ENCODE measurements at places on chromosomes 4 and X.

GRCh38 chrX:118723376-118723775, 4.0 kb upstream of the IL13RA1 start:
- DNase-seq = no peak

GRCh38 chr4:19478791-19479190, 772.9 kb upstream of the SLIT2 start:
- no peak for DNase-seq

- no peak for DNase-seq
Observed at GRCh38 chr4:158915683-158916241, 146.9 kb downstream of the FNIP2 start.

DNA sequence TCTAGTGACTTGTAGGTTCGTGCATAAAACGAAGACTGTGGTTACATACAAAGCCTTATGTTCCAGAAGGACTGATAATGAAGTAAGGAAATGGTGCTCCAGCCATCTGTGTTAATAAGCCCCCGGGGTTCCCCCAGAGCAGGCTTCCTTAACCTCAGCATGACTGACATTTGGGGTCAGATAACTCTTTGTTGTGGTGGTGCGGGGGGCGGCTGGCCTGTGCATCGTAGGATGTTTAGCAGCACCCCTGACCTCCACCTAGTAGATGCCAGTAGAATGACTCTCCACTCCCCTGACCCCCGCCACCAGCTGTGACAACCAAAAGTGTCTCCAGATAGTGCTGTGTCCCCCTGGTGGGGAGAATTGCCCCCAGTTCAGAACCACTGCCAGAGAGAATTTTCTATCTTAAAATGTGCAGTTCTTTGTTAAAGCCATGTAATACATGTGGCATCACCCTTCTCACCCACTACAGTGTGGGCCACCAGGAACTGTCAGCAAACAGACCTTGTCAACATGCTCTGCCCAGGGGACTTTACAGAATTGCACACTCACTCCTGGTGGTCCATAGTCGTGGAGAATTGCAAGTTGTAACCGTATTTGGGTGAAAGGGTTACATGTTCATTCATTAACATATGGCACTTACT, 7.5 kb downstream of the SH3KBP1 start:
- no peak for DNase-seq

GRCh38 chrX:42017971-42018370, 94.6 kb upstream of the CASK start:
- DNase-seq = no peak

DNA sequence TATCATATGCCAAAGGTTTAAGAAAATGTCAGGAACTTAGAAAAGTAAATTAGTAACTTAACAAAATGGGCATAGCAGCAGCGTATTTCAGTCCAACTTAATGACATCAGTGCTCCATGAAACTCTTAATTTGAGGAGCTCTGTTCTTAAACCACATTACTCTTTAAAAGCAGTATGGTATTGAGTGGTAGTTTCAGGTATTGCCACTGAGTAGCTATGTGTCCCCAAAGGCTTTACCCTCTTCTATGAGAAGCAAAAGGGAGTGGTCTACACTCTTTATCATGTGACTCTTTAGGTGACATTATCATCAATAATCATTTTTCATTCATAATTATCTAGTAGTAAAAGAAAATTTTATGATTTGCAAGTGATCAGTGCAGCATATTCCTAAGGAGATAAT, 158.3 kb downstream of the STIM2 start:
- DNase-seq = no peak

GRCh38 chr4:168131196-168131595, 38.9 kb downstream of the ANXA10 start:
- no peak for DNase-seq

- no peak for DNase-seq
Observed at GRCh38 chrX:27728291-27728690, 79.5 kb upstream of the MAGEB10 start.

- DNase-seq = no peak
Observed at GRCh38 chrX:82163701-82164100, 961.8 kb downstream of the SH3BGRL start.

GRCh38 chr4:7416745-7417432, 17.8 kb downstream of the PSAPL1 start:
- DNase-seq = no peak

DNA sequence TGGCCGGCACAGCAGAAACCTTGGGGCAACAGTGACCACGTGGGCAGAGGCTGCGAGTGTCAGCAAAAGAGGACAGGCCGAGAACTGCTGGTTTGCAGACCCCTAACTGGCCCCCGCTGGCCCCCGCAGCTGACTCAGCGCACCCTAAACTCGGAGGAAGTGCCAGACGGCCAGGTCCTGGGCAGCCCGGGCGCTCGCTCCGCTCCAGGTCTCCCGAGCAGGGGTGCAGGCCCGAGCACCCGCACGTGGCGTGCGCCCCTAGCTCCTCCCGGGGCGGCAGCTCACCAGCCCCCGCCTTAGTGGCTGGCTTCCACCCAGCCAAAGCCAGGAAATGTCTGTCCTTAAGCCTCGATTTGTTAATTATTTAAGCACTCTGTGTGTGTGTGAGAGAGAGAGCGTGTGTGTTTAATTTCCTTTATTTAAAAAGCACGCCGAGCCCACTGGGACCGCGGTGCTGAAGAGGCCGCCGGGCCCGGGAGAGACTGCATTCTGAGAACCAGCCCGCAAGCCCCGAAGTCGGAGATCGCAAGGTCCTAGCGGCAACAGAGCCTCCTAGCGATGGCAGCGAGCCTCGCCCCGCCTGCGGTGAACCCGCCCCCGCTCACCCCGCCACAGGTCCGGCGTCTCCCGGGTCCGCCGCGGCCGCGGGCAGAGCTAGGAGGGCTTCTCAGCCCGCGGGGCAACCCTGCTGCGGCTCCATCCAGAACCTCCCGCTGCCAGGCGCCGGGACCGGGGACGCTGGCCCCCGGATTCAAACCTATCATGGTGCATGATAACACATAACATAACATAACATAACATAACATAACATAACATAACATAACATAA, 45.9 kb upstream of the CDKN2AIP start:
- peak; percentile 65 for DNase-seq

- no peak for DNase-seq
Observed at GRCh38 chr4:76830964-76831703, 66.8 kb downstream of the SOWAHB start.

DNA sequence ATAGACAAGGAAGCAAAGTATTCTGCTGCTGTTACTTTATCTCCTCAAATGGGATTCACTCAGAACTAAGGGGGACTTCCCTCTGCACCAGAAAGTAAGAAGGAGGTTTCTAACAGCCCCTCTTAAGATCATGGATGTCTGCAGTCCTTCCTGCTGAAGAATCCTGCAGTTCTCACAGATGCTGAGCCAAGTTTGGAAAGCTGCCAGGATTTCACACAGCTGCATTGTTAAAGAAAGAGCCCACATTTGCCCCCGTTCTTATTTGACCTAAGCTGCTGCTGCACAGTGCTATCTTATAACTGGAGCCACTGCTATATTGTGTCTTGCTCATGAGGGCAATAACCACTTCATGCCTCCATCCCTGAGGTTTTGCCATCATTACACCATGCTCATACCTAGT, 81.1 kb downstream of the FAAH2 start:
- DNase-seq = no peak

DNA sequence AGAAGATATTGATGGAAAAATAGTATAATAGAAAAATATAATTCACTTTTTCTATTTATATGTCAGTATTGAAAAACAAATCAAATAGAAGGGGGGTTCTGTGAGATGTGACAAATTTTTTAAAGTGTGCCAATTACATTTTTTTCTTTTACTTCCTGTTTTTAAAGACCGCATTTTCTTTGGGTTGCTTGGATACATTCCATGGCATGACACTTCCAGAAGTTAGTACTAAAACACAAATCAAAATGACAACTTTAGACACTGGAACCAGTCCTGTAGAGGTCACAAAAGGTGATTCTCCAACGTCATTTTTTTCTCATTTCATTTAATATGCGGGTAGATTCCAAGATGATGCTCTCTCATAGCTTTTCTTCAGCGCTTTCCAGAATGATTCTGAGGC, 116.2 kb upstream of the GNPDA2 start:
- DNase-seq = no peak

DNA sequence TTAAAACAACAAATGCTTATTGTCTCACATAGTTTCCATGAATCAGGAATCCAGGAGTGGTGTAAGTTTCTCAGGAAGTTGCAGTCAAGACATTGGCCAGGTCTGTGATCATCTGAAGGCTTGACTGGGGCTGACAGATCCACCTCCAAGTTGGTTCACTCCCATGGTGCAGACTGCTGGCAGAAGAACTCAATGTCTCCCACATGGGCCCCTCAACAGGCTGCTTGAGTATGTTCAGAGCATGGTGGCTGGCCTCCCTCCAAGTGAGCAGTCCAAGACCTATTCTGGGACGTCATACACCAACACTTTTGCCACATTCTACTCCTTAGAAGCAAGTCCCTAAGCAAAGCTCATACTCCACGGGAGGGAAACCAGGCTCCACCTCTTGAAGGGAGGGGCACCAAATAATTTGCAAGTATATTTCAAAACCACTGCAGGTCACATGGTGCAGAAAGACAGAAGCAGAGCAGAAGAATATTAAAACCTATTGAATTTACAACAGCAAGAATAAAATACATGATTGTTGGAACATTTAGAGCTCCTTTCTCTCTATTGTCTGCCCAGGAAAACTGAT, 35.3 kb downstream of the LGI2 start:
- no peak for DNase-seq

DNA sequence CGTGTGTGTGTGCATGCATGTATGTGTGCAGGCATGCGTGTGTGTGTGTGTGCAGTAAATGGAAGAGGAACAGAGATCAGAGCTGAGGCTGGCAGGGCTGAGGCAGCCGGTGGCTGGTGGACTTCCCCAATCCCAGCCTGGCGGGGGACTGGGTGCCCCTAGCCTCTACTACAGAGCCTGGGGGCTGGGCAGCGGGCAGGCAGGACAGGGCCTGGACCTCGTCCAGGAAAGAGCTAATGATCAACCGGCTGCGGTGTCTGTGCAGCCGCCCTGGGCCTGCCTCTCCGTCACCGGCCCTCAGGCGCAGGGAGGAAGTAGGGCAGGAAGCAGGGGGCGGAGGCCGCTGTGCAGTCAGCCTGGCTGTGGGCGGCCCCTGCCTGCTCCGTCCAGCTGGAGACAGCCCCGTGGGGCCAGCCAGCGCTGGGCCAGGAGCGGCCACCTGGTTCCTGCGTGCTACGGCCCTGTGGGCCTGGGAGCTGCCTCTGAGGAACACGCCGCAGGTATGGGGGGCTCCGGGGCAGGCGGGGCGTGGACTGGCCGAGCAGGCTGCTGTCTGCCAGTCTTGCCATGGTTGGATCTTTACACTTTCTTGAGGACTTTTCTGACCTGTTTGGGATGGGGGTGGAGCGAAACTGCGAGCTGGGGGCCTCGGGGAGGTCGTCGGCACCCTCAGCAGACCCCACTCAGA, at the start of gene SH3TC1:
TSS of gene SH3TC1 (plus strand) at position 385 of the 688 bp plus-strand sequence. CDS start 5,905 bp downstream, outside the sequence.
- DNase-seq = peak; percentile 87

GRCh38 chr4:5968246-5968645, 50.0 kb downstream of the C4orf50 start:
- DNase-seq = no peak

DNA sequence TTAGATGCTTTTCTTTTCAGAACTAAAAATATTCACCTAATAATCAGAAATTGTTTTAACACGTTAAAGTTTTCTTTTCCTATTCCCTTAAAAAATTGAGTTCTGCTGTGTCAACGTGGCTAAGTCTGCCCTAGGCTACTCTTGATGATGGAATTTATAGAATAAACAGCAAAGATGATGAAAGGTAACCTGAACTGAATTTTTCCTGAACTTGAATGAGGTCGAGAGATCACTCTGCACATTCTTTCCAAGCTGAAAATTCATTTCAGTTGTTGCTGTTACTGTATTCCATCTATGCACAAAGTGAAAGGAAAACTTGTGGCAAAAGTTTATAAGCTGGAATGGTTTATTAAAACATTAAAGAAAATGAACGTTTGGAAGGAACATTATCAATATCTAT, 245.9 kb upstream of the GIMD1 start:
- DNase-seq = no peak

- DNase-seq = no peak
Observed at GRCh38 chrX:3299636-3300035, 46.8 kb downstream of the MXRA5 start.

- no peak for DNase-seq
Observed at GRCh38 chr4:186999686-187000085, 276.0 kb upstream of the FAT1 start.

DNA sequence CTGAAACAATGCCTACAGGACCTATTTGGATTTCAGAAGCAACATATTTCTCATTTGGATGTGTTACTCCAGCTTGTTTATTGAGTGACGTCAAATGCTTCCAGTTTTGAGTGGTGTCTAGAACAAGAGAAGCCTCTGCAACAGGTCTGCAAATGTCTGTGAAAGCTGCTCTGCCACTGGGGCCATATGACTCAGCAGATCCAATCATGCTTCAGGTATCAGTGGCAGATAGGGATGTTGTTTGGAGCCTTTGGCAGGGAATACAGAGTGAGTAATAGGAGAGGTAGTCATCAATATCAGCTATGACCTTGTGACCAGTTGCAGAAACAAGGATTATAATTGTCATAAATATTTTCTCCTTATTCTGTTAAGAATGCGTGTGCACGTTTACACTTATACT, 141.1 kb upstream of the ZXDA start:
- no peak for DNase-seq

DNA sequence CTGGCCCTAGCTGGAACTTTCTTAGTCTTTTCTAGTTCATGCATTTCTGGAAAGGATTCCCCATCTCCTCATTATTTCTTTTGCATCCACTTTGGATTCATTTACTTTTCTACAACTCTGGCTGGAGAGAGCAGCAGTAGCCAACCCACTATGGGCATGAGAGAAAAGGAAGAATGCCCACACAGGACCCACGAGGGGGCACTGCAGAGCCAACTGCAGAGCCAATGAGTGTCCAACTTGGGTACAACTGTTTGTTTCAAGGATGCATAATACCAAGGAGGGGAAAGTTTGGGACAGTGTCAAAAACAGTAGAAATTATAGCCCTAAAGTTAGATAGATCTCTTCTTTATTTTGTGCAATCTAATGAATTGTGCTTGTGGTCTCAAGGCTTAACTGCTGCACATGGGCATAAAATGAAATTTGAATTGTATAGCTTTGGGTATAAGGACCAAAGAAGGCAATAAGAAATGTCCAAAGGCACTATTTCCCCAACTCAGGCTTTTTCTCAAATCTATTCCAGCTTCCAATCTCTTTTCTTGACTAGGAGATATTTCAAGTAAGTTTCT, 230.6 kb downstream of the NSUN7 start:
- DNase-seq = no peak

GRCh38 chr4:140703463-140703862, 52.7 kb downstream of the TBC1D9 start:
- no peak for DNase-seq

- no peak for DNase-seq
Observed at GRCh38 chr4:17027495-17027894, 129.1 kb upstream of the LDB2 start.

- DNase-seq = no peak
Observed at GRCh38 chr4:17194586-17194985, 296.1 kb upstream of the LDB2 start.

Data from GM19239 (cell line).